ENCODE measurements at places on chromosomes 3 and 15. TPM values are rescaled to one million over a fixed set of nuclear protein-coding genes. Genes with fewer than 3 reads are reported as not detected.

Gene MIX23
- 43.6 TPM for total RNA-seq

DNA sequence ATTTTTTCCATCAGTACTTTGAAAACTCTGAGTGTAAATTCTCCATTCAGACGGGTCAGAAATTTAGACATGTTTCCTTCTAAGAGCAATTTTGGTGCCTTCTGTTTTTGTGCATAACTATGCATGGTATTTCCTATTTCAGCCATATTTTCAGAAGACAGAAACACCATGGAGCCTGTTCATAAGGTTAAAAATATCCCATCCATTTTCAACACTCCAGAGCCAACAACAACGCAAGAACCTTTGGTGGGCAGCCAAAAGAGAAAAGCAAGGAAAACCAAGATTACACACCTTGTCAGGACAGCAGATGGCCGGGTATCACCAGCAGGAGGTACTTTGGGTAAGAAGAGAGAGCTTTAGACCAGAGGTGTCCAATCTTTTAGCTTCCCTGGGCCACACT, 275.6 kb downstream of the BBX start:
- peak; percentile 64 for DNase-seq

GRCh38 chr3:27467545-27467944, 16.6 kb downstream of the SLC4A7 start:
- peak; percentile 70 for DNase-seq

DNA sequence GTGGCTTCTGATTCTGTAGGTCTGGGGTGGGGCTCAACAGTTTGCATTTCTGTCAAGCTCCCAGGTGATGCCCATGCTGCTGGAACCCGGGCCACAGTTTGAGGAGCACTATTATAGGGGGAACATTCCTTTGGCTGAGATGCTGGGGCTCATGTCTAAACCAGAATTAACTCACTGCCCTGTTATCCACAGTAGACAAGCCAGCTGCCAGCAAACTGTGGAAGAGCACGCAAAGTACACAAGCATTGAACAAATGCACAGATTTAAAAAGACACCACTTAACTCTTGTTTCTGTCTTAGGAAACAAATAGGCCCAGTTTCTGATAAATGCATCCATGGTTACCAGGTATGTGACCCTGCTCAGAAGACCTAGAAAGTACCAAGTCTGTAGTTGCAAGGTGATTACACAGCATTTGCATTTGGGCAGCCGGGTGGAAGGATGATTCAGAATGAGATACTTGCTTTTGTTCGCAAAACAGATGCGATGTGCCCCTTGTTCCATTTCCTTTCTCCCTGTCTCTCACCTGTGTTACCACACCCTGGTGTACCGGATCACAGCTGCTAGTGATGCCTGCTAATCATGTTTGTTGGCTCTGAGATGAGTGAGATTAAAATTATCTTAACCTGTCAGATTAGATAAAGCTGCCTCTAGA, 12.4 kb downstream of the GYG1 start:
- no peak for DNase-seq

DNA sequence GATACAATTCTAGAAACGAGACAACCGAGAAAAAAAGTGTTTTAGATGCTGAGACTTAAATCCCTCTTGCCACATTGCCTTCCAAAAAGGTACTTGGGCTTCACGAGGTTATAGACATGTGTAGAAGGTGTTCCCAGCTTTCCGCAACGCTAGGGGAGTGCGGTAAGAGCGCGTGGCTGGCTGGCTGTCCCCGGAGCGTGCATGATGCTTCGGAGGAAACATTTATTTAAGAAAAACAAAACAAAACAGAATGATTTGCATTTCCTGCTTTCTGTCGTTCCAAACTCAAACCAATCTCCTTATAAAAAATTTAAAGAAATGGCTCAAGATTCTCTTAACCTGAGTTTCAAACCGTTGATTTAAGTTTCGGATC, 841 bp downstream of the SLC6A20 start:
- peak; percentile 12 for DNase-seq

- DNase-seq, result no peak
Observed at GRCh38 chr15:60035344-60035743, 31.2 kb downstream of the FOXB1 start.
